CD4-positive, alpha-beta T cell treated with Interferon gamma for 1 hour (primary cell): ENCODE measurements at places on chromosomes 5 and 9.

DNA sequence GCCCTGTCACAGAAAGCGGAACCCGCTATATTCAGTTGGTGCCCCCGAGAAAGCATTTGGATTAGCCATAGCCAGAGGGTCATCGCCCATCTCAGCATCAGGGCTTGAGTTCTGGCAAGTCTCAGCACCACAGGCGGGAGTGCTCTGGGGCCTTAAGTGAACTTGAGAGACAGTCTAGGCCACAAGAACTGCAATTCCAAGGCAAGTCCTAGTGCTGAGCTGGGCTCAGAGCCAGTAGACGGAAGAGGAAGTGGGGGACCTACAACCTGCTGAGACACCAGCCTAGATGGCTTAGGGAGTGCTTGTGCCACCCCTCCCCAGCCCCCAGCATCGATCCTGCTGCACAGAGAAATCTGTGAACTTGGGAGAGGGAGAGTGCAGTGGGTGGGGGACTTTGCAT lies 594.9 kb downstream of the CCDC171 start:
- DNase-seq, result no peak

- no peak for DNase-seq
Observed at GRCh38 chr9:117526674-117527073, 111.8 kb upstream of the ASTN2 start.

DNA sequence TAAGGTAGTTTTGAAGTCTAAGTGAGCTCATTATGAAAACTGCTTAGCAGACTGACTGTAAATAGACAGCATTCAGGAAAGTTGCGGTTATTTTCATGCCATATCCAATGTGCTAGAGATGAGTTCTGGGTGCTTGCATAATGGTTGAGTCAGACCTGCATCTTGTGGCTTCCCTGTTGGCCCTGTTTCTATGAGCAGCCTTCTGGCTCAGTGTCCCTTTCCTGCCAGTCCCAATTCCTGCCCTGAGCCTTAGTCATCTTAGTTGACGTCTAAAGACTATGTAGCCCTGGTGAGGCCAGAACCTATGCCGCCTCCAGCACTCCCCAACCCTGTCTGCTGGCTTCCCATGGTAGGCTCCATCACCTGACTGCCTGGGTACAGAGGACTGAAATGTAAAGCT lies 76.3 kb upstream of the TNFSF8 start:
- peak; percentile 68 for DNase-seq

DNA sequence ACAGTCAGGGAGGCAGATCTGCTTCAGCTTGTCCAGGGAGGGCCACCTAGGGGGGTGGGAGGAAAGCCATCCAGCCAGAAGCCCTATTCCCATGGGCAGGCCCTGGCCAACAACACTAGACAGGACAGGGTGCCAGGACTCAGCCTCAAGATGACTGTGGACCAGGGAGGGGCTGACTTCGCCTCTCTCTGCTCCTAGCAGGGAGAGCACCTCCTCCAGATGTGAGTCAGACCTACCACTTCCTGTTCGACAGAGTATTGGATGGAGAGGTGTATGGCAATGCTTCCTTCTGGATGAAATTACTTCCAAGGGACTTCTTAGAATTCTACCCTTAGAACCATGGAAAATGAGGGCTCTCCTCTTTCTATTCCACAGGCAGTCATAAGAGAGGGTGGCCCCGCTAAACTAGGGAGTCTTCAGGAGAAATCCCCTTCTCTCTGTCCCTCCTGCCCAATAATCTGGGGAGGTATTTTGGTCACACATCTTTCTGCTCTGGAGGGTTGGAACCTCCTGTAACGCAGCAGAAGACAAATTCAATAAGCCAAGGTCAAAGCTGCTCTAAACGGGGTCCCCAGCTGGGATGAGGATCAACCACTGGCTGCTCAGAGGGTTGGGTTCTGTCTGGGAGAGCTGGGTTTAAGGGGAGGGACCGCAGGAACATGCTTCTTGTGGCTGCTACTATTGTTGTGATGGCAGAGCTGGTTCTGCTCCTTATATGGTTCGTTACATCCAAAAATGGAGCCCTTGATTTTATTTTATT lies 23.2 kb upstream of the RCL1 start:
- no peak for DNase-seq

GRCh38 chr5:171956887-171957495 lies 49.4 kb downstream of the FBXW11 start:
- no peak for DNase-seq

DNA sequence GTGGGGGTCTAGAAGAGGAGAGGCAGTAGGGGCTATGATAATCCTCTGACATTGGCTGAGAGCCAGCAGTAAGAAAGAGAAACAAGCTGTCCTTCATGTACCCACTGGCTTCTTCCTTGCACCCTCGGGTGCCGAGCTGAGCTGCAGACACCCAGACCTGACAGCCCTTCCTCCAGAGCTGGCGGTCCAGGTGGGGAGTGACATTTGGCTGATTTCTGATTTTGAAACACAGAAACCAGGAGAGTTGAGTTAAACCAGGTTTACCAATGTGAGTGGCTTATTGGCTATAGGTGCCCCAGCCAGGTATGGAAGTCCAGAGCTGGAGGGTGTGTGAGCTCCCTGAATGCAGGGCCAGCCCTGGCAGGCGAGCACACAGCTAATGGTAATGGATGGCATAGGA lies 59.2 kb downstream of the GADD45G start:
- no peak for DNase-seq

GRCh38 chr5:142835540-142835939 lies 65.4 kb downstream of the ARHGAP26 start:
- DNase-seq, result no peak

- no peak for DNase-seq
Observed at GRCh38 chr9:18379073-18379811, 94.7 kb upstream of the ADAMTSL1 start.

DNA sequence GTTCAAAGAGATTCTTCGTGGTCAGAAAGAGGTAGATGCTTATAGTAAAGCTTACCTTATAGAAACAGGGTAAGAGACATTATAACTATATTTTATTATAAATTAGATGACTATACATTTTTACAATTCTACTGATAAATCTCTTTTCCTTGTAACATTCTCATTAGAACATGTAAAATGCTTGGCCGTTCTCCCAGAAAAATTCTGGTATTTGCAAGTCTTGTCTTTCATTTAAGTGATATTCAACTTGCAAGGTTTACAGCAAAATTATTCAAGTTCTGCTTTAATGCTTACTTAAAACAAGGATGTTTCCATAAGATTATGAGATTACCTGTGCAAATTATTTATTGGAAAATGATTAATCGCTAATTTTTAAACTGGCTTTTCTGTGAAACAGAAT lies 41.3 kb upstream of the CDH18 start:
- no peak for DNase-seq

GRCh38 chr5:140671472-140672125 lies 1.8 kb downstream of the DND1 start:
- no peak for DNase-seq

- no peak for DNase-seq
Observed at GRCh38 chr9:99030610-99031109, 74.3 kb upstream of the TGFBR1 start.

- DNase-seq, result no peak
Observed at GRCh38 chr5:158814521-158814920, 285.2 kb downstream of the EBF1 start.

DNA sequence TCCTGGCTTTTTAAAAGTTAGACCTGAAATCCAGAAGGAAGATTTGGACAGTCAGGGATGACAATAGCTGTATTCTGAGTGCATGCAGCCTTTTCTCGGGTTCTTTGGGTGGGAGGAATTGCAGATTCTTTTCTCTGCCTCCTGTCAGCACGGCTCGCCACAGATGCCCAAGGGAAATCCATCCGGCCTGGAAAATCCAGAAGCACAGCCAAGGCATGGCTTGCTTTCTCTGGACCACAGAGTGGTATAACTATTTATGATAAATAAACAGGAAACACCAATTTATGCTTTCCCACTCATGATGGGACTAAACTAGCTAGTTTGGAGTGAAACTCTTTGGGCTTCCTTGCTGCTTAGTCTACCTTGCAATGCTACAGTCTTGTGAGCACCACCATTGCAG lies 59.1 kb downstream of the C9orf152 start:
- DNase-seq, result no peak

GRCh38 chr5:57439601-57440000 lies 43.0 kb downstream of the ACTBL2 start:
- no peak for DNase-seq

DNA sequence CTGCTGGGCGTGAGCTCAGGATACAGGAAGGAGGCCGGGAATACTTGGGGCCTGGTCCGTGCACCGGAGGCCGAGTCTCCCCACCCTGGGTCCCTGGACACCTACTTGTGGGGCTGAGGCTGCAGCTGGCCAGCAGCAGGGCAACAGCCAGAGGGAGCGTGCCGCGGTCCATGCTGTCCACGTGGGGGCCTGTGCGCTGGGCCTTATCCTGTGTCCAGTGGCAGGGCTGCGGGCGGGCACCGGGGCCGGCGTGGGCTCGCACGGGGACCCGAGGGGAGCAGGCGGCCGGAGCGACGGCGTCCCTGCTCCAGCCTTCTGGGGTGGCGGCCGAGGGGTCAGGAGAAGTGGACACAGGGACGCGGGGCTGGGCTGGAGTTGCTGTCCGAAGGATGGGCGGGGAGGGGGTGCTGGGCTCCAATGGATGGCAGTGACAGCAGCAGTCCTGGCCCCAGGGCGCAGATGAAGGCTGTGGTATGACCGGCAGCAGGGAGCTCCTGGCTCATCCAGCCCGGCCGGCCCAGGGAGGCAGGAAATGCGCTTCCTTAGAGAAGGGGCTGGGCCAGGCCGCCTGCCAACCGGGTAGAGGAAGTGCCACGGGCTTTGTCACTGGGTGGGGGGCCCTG lies at the start of gene ENG:
Gene ENG (minus strand): TSS at position 475 of the 623 bp plus-strand sequence. CDS start 303 bp downstream, at position 172.
- DNase-seq, result no peak

DNA sequence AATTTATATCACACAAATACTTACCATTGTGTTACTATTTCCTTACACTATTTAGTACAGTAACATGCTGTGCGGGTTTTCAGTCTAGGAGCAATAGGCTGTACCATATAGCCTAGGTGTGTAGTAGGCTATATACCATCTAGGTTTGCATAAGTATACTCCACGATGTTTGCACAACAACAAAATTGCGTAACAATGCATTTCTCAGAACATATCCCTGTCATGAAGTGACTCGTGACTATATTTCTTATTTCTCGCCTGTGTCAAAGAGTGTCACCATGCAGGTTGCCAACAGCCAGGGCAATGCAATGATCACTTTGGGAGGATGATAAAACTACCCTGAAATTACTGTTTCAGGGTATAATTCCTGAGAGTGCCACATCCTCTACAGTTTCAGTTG lies 65.6 kb upstream of the CD180 start:
- no peak for DNase-seq

- DNase-seq, result no peak
Observed at GRCh38 chr9:136499071-136499934, 16.5 kb upstream of the SEC16A start.

DNA sequence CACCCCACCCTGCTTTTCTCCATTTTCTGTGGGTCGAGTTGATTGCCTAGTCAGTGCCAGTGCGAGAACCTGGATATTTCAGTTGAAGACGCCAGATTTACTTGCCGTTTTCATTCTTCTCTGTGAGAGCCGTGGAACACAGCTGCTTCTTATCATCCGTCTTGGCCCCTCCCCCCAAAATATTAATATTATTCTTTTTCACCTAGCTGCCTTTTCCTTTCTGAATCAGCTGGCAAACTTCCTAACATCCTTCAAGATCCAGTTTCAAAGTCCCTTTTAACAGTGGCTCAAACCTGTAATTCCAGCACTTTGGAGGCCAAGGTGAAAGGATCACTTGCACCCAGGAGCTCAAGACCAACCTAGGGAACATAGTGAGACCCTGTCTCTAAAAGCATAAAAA lies 117.1 kb upstream of the RASA1 start:
- no peak for DNase-seq

GRCh38 chr5:126248611-126249010 lies 174.6 kb upstream of the GRAMD2B start:
- DNase-seq, result no peak

DNA sequence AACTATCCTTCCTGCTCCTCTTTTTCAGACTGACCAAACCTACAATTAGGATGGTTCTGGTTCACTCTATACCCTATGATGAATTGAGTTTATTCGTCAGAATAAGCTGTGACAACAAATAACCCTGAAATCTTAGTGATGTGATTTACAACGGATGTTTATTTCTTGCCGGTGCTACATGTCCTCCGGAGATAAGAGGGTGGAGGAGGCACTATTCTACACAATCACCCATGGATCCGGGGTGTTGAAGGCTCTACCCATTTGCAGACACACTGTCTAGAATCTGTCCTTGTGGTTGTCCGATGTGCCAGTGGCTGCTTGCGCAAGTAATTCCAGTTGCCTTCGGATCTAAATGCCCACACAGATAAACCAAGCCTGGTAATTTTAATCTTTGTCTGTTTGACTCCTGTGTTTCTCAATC lies 44.7 kb downstream of the CDC14B start:
- DNase-seq, result no peak

DNA sequence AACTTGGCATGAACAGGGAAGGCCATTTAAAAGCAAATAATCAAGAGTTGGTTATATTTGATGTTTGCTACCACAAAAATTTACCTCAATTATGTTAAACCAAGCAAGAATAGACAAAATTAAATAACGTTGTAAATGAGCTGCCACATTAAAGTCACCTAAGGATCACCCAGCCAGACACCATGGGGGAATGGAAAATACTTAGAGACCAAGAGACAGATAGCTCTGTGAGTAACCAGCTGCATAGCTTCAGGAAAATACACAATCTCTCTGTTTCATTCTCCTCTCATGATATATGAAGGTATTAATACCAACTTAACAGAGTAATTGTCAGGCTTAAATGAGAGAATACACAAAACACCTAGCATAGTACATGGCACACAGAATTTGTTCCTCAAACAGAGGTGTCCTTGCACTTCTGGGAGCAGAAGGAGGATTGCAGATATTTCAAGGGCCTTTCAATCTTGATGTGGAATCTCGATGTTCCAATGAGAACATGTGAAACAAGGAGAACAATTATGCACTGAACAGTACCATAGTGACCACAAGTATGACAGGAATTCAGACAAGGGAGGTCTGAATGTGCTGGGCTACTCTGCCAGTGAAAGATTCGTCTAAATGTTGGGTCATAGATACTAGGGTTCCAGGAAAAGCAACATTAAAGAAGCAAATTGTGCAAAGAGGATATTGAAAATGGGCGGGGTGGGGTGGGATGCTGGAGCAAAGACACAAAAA lies 18.6 kb downstream of the JAKMIP2 start:
- DNase-seq, result no peak

DNA sequence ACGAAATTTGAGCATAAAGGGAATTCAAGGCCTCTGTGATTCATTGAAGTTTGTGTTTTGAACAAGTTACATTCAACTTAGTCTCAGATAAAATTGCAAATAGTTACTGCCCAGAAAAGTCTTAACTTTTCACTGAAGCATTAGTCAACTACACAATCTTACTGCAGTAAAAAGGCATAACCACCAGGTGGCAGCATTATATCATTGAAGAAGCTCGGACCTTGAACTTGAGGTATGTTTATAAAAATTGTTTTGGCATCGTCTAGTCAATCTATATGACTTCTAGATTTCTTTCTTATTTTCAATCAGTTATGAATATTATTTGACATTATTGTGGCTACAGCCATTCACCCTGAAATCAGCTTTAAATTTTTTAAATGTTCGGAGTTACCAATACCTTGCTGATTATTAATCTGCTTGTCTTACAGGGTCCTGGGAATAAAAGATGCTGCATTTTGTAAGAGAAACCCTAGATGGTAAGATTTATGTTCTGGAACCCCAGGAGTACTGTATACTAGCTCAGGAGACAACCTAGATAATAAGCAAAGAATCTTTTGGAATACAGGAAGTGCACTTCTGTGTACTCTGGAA lies 83.9 kb upstream of the GRAMD2B start:
- DNase-seq, result no peak
